KG1 (cell line): ENCODE measurements at places on chromosomes 6 and 20.
A peak's percentile ranks its signal among the peaks of the same experiment; 100 is the strongest.

DNA sequence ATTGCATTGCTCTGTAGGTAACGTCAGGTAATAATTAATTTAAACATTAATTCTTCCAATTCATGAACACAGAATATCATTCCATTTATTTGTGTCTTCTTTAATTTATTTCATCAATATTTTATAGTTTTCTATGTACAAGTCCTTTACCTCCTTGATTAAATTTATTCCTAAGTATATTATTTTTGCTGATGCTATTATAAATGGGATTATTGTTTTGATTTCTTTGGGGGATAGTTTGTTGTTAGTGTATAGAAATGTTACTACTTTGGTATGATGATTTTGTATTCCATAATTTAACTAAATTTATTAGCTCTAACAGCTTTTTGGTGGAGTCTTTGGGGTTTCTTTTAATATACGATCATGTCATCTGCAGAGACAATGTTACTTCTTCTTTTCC is 44.7 kb upstream of the CCND3 start:
- no peak for DNase-seq

DNA sequence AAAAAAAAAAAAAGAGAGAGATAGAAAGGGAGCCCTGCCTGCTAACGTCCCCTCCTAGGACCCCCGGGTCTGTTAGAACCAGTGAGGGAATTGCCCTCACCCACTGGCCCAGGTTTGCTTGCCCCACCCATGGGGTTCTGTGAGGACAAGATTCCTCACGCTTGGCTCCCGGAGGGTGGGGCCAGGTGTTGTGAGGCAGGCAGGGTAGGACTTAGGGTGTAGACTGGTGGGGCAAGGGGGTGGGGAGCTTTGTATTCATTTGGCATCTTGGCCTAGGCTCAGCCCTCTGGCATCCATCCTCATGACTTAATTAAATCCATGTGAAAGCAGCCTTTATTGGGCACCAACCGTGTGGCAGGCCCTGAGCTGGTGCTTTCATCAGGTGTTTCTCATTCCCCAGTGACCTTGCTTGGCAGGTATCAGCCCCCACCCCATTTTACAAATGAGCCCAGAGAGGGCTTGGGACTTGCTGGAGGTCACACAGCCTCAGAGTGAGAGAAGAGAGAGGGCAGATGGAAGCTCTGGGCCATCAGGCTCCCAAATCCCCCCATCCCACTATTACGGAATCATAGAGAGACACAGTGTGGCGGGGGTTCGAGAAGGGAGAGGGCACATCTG is 19.0 kb downstream of the RAB44 start:
- DNase-seq, result no peak

- DNase-seq, result no peak
Observed at GRCh38 chr6:33915134-33915533, 111.3 kb upstream of the MLN start.

- DNase-seq, result no peak
Observed at GRCh38 chr6:96157018-96157565, 141.3 kb downstream of the FUT9 start.

DNA sequence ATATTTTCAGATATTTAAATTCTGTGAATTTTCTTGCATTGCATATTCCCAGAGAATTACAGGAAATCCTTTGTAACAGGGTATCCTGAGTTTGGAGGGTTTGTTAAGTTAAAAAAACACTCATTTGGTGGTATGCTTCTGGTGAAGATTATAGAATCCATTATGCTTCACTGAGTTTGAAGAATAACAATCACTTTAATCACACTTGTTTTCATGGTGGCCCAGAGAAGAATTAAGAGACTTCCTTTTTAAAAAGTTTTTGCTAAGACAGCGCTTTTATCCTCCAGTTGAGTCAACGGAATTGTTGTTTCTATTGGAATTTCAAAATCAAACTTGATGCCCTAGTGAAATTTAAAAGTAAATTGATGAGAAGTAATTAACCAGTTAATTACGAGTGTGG is 17.4 kb downstream of the PLEKHG1 start:
- no peak for DNase-seq

DNA sequence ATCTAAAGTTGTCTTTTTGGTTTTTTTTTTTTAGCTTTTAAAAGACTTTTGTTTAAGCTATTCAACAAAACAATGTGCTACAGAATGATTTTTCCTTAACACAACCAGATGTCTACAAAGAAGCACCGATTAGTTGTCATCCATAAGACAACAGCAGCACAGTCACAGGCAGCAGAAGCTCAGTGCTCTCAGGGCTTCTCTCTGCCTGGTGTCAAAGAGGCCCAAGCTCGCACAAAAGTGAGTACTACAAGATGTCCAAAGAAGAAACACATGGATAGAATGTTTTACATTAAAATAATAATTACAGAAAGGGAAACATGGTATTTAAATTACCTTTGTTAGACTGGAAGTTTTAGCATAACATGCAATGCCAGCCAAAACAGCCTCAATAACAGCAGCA is 81.6 kb downstream of the DNAAF9 start:
- DNase-seq, result no peak

DNA sequence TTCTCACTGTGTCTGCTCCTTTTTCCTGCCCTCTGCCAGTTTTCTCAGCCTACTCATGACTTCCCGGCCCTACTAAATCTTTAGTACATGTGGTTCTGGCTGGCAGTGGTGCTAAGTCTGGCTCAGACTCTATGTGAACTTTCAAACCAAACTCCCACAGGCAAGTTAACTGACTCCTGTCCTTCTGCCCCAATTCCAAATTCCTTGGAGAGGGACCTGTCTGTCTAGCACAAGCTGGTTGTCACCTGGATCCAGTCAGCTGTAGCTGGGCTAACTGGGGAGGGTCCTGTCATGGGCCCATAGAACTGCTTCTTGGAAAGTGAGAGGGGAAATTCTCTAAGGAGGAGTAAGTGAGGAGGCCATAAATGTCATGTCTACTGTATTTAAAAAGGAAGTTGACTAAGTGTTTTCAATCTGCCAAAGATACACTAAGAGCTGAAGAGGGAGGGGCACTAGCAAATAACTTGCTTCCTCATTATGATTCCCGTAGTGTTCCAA is 240.1 kb downstream of the KCNQ5 start:
- peak; percentile 58 for DNase-seq

DNA sequence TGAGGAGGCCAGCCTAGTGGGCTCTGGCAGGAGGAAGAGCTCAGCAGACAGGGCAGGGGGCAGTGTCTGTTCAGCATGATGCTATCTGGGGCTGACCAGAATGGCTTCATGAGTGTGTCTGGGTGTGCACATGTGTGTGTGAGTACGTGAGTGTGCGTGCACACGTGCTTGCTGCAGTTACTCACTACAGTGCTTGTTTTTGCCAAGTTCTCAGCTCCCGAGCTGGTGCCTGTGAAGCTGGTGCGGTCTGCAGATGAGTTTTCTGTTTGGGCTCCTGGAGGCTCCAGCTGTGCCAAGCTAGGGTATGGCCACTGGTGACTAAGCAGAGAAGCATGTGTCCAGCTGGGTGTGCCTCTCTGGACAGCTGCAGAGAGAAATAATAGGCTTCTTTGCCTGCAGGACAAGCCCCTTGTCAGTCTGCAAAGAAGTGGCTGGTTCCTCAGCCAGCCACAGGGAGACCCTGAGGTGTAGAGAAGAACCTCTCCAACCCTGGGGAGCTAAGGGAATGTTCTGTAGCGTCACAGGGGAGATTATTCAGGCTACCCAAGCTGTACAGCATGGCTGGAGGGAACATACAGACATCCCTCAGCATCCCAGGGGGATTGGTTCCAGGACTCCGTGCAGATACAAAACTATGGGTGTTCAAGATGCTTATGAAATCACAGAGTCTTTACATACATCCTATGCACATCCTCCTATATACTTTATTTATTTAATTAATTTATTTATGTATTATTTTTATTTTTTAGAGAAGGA is 40.2 kb upstream of the FAM50B start:
- DNase-seq, result no peak

- no peak for DNase-seq
Observed at GRCh38 chr6:169741344-169741743, 10.0 kb downstream of the DYNLT2 start.

- no peak for DNase-seq
Observed at GRCh38 chr6:53805725-53806124, 10.9 kb downstream of the LRRC1 start.

GRCh38 chr6:157555455-157556143 is 174.6 kb downstream of the ZDHHC14 start:
- no peak for DNase-seq

GRCh38 chr20:38229376-38230252 is 30.9 kb downstream of the KIAA1755 start:
- DNase-seq, result no peak

GRCh38 chr20:19259141-19259591 is 46.7 kb downstream of the SLC24A3 start:
- no peak for DNase-seq
